ENCODE measurements at places on chromosomes 5 and 9. TPM values are rescaled to one million over a fixed set of nuclear protein-coding genes. Genes with fewer than 3 reads are reported as not detected.

- DNase-seq: no peak
Measured at GRCh38 chr5:181047288-181047687, 7.2 kb downstream of the BTNL9 start.

DNA sequence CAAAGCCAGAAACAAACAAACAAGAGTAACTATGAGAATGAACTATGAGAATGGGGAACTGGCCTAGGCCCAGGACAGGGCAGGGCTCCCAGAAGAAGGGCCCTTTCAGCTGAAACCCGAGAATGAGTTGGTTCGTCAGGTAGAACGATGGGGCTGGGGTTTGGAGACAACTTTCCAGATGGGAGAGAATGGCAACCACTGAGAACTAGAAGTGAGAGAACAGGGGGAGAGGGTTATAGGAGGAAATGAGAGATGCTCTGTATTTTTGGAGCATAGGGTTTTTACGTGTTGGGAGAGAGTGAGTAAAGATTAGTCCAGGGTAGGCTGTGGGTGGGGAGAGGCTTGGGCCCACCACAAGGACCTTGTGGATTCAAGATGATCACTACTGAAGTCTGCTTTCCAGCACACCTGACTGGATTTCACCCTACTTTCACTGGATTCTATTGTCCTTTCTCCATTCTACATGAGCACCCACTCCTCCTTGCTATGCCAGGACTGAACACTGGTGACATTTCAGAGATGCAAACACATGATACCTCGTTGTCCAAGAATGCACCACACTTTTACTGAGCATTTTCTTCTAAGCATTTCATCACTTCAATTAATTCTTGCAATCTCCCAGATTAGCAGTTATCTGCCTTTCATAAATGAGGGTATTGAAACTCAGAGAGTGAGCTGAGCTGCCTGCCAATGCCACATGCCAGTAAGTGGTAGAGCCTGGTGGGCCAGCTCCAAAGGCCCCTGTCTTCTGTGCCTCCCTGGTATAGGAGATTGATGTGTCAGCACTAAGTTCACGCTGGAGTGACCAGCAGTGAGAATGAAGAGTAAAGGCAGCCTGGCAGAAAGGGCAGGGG lies 3.2 kb upstream of the TMEM268 start:
- DNase-seq: no peak

GRCh38 chr9:121883281-121884056 lies 209.6 kb downstream of the TTLL11 start:
- no peak for DNase-seq

DNA sequence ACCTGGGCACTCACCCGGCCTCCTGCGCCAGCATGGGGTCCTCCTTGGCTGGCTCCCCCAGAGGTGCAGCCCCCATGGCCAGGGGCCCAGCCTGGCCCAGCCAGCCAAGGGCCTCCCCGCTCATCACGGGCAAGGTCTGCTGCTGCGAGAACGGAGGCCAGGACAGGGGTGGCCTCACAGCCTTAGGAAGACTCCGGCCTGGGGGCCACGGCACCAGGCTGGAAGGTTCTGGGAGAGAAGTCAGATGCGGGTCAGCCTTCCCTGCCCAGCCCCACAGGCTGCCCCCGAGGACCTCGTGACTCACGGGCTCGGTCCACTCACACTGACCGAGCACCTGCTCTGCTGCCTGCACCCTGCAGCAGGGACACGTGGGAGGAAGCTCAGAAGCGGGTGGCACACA lies 4.2 kb downstream of the SOHLH1 start:
- DNase-seq: no peak

GRCh38 chr5:132491368-132492364 lies 1.1 kb upstream of the IRF1 start:
- no peak for DNase-seq

DNA sequence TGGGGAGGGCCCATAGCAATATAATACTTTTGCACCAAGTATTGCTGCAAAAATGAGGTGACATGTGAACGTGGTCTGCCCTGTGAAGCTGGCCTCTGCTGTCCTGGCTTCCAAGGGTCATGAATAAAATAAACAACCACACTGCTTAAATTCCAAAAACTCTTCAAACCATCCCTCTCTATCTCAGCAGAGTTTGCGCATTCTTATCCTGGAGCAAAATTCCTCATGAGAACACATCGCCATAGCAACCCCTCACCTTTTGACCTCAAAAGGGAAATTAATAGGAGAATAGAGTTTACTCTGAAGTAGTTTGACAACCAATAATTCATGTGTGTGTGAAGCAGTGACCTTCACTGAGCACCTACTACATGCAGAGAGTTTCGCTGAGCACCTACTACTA lies 342.9 kb downstream of the SPOCK1 start:
- DNase-seq: no peak

DNA sequence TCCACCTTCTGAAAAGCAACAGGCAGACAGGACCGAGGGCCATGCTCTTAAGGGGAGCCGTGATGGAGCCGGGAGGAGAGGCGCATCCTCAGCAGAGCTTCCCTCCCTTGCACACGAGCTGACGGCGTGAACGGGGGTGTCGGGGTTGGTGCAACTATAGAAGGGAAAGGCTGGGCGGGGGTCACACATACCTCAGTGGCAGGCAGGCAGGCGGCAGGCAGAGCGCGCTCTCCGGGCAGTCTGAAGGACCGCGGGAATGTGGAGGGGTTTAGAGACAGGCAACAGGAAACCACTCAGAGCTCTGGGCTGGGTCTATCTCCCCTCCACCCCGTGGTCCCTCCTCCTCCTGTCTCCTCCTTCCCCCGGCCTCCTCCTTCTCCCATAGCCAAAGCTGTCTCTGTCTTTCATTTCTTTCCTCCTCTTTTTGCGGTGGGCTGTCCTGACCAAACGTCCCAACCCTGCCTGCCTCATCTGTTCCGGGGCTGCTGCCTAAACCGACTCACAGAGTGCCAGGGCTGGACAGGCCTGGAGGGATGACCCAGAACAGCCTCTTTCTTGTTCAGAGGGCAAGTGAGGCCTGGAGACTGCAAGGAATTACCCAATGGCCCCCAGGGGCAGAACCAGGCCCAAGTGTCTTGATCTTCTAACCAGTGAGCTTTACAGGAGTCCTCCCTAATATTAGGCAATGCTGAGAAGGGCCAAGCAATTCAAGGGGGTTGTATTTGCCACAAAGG lies at the start of gene SPARC:
Gene SPARC (minus strand): TSS at position 242 of the 734 bp plus-strand sequence. CDS start 10,727 bp downstream, outside the sequence.
- DNase-seq: peak; percentile 92

GRCh38 chr9:129284607-129285291 lies 106.7 kb upstream of the IER5L start:
- peak; percentile 13 for DNase-seq

GRCh38 chr9:75161116-75161857 lies 73.0 kb downstream of the OSTF1 start:
- no peak for DNase-seq

GRCh38 chr9:33932078-33932807 lies 115.3 kb downstream of the UBE2R2 start:
- no peak for DNase-seq

DNA sequence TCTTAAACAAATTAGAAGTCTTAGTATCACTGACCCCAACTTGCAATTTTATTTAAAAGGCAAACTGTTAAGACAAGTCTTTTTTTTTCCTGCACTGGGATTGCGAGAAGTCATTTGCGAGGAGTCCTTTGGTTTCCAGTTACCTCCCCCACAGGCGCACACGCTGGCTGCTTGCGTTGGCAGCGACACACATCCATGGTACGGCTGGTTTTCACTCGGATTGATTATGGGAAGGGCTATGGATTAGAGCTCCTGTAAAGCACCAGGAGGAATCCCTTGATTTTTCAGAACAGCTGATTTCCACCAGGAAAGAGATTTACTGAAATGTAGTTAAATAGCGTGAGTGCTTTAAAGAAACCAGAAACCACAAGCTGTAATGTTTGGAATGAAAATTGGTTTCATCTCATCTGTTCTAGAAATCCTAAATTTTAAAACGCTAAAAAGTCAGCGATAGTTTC lies 737 bp downstream of the SLC1A3 start:
- peak; percentile 69 for DNase-seq

- no peak for DNase-seq
Measured at GRCh38 chr5:159444441-159445082, 114.3 kb upstream of the IL12B start.

DNA sequence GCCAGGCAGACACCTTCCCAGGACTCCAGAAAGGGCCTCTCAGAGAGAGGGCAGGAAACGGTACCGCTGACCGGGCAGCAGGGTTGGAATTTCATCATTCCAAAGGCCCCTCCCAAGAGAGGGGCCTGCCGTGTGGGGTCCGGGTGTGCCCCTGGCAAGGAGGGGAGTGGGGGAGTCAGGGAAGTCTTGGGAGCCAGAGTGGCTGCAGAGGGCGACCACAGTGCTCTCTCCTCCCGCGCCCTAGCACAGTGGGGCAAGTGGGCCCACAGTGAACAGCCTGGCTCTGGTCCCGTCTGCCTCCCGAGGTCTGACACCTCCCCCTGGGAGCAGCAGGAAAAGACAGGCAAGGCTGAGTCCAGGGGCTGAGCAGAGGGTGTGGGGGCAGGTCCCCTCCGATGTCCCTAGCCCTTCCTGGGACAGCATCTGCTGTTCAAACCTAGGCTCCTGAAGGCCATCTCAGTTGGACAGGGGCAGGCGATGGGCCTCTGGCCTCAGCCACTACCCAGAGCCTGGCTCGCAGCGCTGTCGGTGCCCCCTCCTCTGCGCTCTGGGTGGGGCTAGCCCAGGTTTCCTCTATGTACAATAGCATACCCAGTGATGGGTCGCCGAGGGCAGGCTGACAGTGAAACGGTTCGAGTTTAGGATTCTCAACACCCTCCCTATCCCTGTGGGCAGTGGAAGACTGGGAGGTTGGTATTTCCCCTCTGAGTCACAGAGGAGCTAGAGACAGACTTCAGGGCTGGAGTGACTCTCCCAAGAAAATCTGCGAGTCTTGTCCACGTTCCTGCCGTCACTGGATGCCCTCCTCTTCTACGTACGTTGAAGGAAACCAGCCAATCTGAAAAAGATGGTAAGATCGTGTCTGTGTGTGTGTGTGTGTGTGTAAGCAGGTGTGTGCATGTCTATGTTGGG lies 25.4 kb upstream of the SARDH start:
- no peak for DNase-seq

DNA sequence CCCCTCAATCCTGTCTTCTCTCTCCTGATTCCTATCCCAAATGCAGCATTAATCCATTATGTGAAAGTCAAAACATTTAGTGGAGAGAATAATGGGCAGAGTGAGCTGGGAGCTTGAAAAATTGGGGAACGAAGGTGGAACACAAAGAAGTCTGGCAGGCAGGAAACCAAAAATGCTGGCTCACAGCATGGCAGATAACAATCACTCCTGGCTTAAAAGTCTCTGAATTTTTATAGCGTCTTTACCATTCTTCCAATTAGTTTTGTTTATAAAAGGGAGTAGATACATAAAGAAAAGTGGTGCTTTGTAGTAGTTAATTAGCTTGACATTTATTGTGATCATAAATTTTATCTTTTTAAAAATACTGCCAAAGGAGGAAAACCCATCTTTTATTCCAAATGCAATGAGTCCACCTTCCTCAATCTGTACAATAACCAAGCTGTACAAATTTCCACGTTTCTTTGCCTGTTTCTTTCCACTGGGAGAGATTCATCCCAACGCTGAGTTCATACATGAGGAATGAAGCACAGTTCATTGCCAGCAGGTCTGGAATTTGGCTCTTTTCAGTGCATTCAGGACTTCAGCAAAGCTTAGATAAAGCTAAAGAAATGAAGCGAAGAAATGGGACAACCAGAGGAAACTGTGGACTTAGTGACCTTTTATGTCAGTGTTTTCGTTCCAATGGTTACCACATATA lies 174.7 kb downstream of the HMHB1 start:
- no peak for DNase-seq

- DNase-seq: no peak
Measured at GRCh38 chr5:56608217-56608925, 207.0 kb upstream of the MAP3K1 start.

DNA sequence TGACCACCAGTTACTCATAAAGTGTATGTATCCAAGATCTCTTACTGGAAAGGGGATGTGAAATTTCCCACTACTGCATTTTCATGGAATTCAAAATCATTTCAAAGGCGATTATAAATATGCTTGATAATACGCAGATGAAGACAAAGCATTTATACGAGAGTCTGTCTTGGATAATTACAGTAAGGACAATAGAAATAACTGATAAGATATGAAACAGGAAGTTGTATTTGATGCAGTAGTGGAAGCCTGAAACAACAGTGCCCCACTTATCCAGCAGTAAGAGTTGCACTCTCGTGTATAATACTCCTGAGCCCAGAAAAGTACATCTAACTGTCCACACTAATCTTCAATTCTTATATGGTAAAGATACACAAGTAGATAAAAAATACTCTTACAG lies 188.7 kb upstream of the POU5F2 start:
- DNase-seq: no peak

DNA sequence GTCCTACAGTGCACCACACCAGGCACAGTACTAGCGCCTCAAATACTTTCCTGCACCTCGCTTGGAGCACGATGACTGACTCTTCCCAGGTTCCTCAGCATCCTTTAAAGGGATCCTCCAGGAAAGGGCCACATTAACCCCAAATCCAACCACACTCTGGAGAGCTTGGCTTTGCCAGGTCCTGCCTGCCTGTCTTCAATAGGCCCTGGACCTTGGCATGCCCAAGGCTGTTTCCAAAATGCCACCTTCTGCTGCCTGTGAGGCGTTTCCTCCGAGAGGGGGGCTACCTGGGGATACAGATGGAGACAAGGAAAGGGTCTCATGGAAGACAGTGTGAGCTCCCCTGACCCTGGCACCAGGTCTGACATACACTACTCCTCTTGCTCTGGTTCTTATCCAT lies 169.9 kb downstream of the DAB2IP start:
- no peak for DNase-seq

GRCh38 chr9:83280268-83280667 lies 217.3 kb upstream of the RASEF start:
- no peak for DNase-seq

DNA sequence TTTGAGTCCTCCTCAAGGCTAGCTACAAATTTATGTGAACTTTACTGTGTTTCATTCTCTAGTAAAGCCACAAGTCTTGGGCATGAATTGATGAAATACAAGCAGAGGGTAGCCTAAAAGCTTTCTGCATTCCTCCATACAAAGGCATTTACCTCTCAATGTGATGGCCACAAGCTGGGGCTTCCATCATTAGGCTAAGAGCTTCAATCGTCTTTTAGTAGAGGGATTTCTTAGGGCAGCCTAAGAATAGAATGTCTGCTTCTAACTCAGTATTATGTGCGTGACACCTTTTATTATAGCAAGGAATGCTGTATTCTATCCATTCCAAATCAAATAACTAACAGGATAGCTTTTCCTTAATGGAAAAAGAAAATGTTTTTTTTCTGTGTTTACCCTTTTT lies 3.7 kb downstream of the PLAC8L1 start:
- DNase-seq: no peak

- no peak for DNase-seq
Measured at GRCh38 chr5:153863951-153864350, 174.8 kb downstream of the FAM114A2 start.

DNA sequence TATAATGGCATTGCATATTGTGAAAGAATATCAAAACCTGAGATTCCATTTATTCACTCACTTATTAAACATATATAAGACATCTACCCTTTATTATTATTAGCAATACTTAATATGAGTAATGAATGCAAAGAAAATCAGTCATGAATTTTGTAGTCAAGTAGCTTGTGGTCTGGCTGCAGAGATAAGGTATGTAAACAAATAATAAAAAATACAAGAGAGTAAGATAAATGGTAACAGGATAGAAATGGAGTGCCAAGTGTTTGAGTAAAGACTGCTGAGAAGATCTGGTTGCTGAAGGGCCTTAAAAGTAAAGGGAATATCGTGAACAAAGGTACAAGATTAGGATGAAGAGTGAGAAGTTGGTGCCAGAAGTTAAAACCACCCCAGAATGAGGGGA lies 18.4 kb downstream of the TRIM32 start:
- DNase-seq: no peak

KCNT1 gene
- 1.1 TPM for total RNA-seq

PCDHGA6 gene
- total RNA-seq: 4.9 TPM

ARHGEF39 gene
- 0.34 TPM for total RNA-seq

CCNO gene
- total RNA-seq: 0.14 TPM

All from right cardiac atrium (tissue), 5 donors.